ENCODE measurements at places on chromosomes 2 and 18. TPM values are rescaled to one million over a fixed set of nuclear protein-coding genes. Genes with fewer than 3 reads are reported as not detected.

ASB3 gene
- 14.1 TPM for total RNA-seq

DNA sequence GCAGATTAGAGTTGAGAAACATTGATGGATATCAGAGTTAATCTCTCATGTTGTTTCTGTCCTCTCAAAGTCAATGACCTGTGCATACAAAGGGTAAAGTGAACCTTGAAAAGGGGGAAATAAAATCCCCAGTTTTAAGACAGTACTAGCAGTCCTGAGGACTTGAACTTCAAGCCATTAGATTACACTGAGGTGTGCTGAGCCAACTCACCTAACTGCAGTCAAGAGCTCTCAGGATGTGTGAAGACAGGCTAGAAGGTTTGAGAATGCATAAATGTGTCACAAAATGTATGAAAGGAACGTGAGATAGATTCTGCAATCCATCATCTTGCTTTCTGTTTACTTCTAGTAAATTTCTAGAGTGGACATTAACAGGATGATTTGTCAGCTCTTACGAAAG is 35.5 kb downstream of the DOCK10 start:
- no peaks in the 10 kb centered on the region for H3K27me3 ChIP-seq
- no peaks in the 10 kb centered on the region for H3K36me3 ChIP-seq
- no peak for DNase-seq
- no peak overlapping the region for H3K27ac ChIP-seq
- no peak overlapping the region for H3K4me3 ChIP-seq
- no peaks in the 10 kb centered on the region for H3K4me1 ChIP-seq

- no peaks in the 10 kb centered on the region for H3K36me3 ChIP-seq
- H3K27me3 ChIP-seq: no peaks in the 10 kb centered on the region
- peaks cover 33% of the 10 kb centered on the region for H3K4me1 ChIP-seq
Observed at GRCh38 chr2:239753401-239753837, 271.7 kb downstream of the NDUFA10 start.

DNA sequence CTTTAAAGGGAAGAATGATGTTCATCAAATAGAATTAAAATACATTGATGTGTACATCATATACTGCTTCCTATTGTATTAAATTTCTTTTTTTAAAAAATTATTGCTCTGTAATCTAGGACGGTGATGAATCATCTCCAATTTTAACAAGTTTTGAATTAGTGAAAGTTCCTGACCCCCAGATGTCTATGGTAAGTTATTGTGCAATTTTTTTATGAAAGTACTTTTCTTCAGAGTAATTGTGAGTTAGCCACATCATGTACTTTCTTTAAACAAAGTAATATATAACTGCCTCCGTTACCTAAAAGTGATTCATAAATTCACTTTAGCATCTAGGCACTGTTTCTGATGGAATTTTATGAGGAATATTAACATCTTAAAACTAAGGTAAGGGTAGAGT is 38.1 kb downstream of the PIK3C3 start:
- H3K4me1 ChIP-seq: no peaks in the 10 kb centered on the region
- DNase-seq: no peak
- H3K27ac ChIP-seq: no peak overlapping the region
- H3K36me3 ChIP-seq: peaks cover 13% of the 10 kb centered on the region
- H3K4me3 ChIP-seq: no peak overlapping the region

FAM124B gene
- 6.2 TPM for total RNA-seq

PHOSPHO2 gene
- 7.2 TPM for total RNA-seq

TEKT4 gene
- not detected for total RNA-seq

DNA sequence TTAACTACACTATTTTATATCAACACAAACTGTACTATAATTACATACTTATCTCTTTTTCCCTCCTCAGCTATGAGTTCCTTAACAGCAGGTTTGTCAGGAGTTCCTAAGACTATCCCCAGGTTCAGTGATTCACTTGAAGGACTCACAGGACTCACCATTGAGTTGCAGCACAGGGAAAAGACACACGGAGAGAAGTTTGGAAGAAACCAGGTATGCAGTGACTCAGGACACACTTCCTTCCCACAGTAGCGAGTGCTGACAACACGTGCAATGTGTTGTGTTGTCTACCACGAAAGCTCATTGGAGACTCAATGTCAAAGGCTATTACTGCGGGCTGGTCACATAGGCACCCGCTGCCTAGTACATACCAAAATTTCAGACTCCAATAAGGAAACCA is 32.0 kb downstream of the MGAT4A start:
- no peak overlapping the region for H3K4me3 ChIP-seq
- no peak for DNase-seq
- no peak overlapping the region for H3K27ac ChIP-seq
- no peaks in the 10 kb centered on the region for H3K36me3 ChIP-seq
- H3K4me1 ChIP-seq: peaks cover 49% of the 10 kb centered on the region
- H3K27me3 ChIP-seq: no peaks in the 10 kb centered on the region

- DNase-seq: no peak
- no peaks in the 10 kb centered on the region for H3K36me3 ChIP-seq
- peaks cover 53% of the 10 kb centered on the region for H3K4me1 ChIP-seq
- H3K27me3 ChIP-seq: no peaks in the 10 kb centered on the region
Observed at GRCh38 chr2:152406836-152407161, 71.8 kb downstream of the FMNL2 start.

GRCh38 chr2:178057179-178057680 is 15.3 kb downstream of the PDE11A start:
- H3K4me3 ChIP-seq: no peak overlapping the region
- H3K4me1 ChIP-seq: no peaks in the 10 kb centered on the region
- no peak for DNase-seq
- no peaks in the 10 kb centered on the region for H3K36me3 ChIP-seq

DNA sequence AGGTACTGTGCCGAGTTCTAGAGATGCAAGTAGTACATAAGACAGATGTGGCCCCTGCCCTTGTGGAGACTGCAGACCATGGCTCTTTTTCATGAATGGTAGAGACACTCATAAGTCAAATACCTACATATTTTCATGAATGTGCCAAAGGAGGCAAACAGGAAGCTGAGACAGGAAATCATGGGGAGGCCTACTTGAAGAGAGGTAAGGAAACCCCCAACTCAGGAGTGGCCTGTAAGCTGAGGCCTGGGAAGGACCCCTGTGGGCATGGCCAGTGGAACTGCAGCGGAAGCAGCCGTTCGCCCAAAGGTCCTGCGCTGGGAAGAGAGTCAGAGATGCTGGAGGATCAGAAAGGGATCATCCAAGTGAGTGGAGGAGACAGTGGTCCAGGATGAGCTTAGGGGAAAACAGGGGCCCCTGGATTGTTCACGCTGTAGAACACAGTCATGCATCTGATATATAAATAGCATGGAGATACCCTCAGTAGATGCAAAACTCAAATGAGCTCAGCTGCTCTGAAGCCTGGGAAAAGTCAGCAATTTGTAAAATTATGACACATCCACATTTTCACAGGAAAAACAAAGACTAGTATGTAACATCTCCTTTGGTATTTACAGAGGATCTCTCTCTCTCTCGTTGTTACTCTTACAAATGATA is 228.9 kb downstream of the NEDD4L start:
- H3K36me3 ChIP-seq: no peaks in the 10 kb centered on the region
- no peak for DNase-seq
- H3K4me3 ChIP-seq: no peak overlapping the region
- H3K4me1 ChIP-seq: peaks cover 20% of the 10 kb centered on the region
- no peak overlapping the region for H3K27ac ChIP-seq

AP1S3 gene
- 0.45 TPM for total RNA-seq

DNA sequence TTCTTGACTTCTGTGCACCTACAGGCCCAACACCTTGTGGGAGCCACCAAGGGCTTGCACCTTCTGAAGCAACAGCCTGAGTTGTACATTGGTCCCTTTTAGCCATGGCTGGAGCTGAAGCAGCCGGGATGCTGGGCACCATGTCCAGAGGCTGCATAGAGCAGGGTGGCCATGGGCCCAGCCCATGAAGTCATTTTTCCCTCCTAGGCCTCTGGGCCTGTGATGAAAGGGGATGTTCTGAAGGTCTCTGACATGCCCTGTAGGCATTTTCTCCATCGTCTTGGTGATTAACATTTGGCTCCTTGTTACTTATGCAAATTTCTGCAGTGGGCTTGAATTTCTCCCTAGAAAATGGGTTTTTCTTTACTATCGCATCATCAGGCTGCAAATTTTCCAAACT is 83.1 kb upstream of the ACVR1 start:
- no peak overlapping the region for H3K4me3 ChIP-seq
- H3K36me3 ChIP-seq: no peaks in the 10 kb centered on the region
- no peaks in the 10 kb centered on the region for H3K27me3 ChIP-seq
- no peak for DNase-seq
- no peaks in the 10 kb centered on the region for H3K4me1 ChIP-seq

SLC19A3 gene
- 0.42 TPM for total RNA-seq

DNA sequence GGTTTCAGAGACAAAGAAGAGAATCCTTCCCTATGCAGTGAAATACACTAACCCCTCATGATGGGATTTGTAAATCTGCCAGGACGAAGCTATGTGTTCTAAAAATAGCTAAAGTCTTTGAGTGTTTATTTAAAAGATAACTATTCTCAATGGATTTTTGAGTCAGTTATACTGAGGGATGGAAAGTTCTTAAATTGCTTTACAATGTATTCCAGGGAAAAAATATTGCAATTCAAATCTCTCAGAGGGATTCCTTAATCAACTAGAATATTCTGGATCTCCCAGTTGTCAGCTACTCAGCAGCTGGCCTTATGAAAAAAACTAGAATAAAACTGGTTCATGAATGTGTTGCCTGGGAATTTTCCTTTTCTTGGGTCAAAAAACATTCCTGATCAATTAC is 312.4 kb downstream of the PLCL1 start:
- H3K4me1 ChIP-seq: peaks cover 34% of the 10 kb centered on the region
- H3K4me3 ChIP-seq: no peak overlapping the region
- no peak for DNase-seq
- no peak overlapping the region for H3K27ac ChIP-seq
- H3K27me3 ChIP-seq: no peaks in the 10 kb centered on the region

DNA sequence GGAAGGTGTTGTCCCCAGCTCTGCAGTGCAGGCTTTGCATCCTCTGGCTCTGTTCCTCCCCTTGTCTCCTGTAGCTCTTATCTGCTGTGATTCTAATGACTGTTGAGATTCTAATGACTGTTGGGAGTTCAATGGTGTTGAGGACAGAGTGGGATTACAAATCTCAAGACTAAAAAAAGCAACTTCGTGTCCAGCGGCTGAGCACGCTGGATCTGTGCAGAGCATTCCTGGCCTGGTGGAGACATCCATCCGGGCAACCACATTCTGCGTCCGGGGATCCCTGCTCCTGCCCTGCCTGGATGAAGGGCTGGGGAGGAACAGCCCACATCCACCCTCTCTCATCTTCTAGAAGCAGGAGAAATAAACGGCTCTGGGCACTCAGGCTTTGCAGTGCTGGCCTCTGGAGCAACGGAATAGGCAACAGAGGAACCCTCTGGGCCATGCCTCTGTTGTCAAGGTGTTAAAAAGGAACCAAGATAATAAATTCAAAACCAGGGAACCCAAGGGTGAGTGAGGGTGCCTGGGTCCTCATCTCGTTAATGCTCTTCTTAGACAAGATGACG is 106.7 kb upstream of the ASB18 start:
- H3K27ac ChIP-seq: no peak overlapping the region
- H3K27me3 ChIP-seq: peaks cover 42% of the 10 kb centered on the region
- H3K4me3 ChIP-seq: no peak overlapping the region
- no peaks in the 10 kb centered on the region for H3K36me3 ChIP-seq
- DNase-seq: no peak
- no peaks in the 10 kb centered on the region for H3K4me1 ChIP-seq

DNA sequence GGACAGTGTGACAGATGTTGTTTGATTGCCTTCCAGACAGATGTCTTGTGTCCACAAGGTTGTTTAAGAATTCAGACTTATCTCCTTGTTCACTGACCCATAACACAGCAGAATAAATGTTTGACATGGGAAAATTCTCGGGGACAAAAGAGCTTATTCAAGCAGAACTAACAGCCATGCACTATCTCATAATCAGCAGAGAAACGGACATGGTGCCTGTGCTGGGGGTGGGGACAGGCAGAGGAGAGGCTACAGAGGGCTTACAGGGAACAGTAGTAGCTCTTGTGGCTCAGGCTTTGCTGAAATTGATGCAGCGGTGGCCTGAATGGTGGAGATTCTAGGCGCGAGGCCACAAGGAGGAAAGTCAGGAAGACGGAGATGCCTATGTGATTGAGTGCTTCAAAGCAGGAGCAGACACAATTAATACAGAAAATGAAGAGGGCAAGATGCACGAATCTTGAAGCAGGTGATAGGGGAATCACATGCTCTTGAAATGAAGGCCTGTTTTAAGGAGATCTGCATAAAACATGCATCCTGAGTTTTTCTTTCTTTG is 62.0 kb upstream of the CAB39 start:
- no peak overlapping the region for H3K27ac ChIP-seq
- no peaks in the 10 kb centered on the region for H3K27me3 ChIP-seq
- DNase-seq: no peak
- no peaks in the 10 kb centered on the region for H3K36me3 ChIP-seq
- no peak overlapping the region for H3K4me3 ChIP-seq
- H3K4me1 ChIP-seq: no peaks in the 10 kb centered on the region

ZNG1B gene
- 39.0 TPM for total RNA-seq

- H3K27ac ChIP-seq: peak overlapping the region; percentile 77
- peaks cover 34% of the 10 kb centered on the region for H3K4me1 ChIP-seq
- no peak for DNase-seq
- H3K36me3 ChIP-seq: no peaks in the 10 kb centered on the region
- H3K27me3 ChIP-seq: no peaks in the 10 kb centered on the region
Observed at GRCh38 chr2:177275040-177275742, 10.7 kb upstream of the NFE2L2 start.

DNA sequence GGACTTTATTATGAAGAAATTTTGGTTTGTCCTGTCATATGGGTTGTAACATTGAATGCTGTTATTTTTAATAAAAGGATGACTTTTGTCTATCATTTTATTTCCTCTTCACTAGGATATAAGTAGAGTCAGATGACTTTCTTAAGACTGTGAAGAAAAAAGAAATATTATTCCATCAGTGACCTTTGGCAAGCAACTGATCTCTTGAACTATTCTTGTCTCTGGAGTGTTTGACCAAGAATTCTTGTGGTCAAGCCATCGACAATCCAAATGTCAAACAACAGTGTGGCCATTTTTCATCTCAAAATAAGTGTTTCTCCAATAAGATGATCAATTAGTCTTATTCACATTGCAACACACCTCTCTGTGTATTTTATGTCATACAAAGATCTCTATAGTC is 24.9 kb downstream of the HOXD1 start:
- no peaks in the 10 kb centered on the region for H3K4me1 ChIP-seq
- no peaks in the 10 kb centered on the region for H3K36me3 ChIP-seq
- H3K27me3 ChIP-seq: no peaks in the 10 kb centered on the region

- H3K27ac ChIP-seq: no peak overlapping the region
- no peaks in the 10 kb centered on the region for H3K36me3 ChIP-seq
- no peaks in the 10 kb centered on the region for H3K27me3 ChIP-seq
- H3K4me1 ChIP-seq: no peaks in the 10 kb centered on the region
- no peak for DNase-seq
- no peak overlapping the region for H3K4me3 ChIP-seq
Observed at GRCh38 chr2:64941143-64941542, 48.1 kb upstream of the SLC1A4 start.

GRCh38 chr2:219111375-219112061 is 49.1 kb downstream of the NHEJ1 start:
- no peak overlapping the region for H3K27ac ChIP-seq
- H3K4me1 ChIP-seq: no peaks in the 10 kb centered on the region
- H3K4me3 ChIP-seq: no peak overlapping the region
- H3K36me3 ChIP-seq: no peaks in the 10 kb centered on the region
- no peaks in the 10 kb centered on the region for H3K27me3 ChIP-seq
- DNase-seq: no peak

- H3K27ac ChIP-seq: no peak overlapping the region
- no peak for DNase-seq
- H3K27me3 ChIP-seq: no peaks in the 10 kb centered on the region
- H3K4me1 ChIP-seq: no peaks in the 10 kb centered on the region
- H3K36me3 ChIP-seq: no peaks in the 10 kb centered on the region
Observed at GRCh38 chr2:212721026-212721451, 182.4 kb upstream of the ERBB4 start.

- H3K27me3 ChIP-seq: no peaks in the 10 kb centered on the region
- peaks cover 26% of the 10 kb centered on the region for H3K36me3 ChIP-seq
- H3K27ac ChIP-seq: no peak overlapping the region
- no peak for DNase-seq
- H3K4me3 ChIP-seq: no peak overlapping the region
Observed at GRCh38 chr18:49249521-49249920, 210.9 kb downstream of the DYM start.
